Right renal cortex interstitium (tissue), 3 donors: ENCODE measurements at places on chromosomes 5 and 9. TPM values are rescaled to one million over a fixed set of nuclear protein-coding genes. Genes with fewer than 3 reads are reported as not detected.

IL5 gene
- polyA plus RNA-seq: not detected

OBP2B gene
- polyA plus RNA-seq: not detected

SEMA5A gene
- 40.9 TPM for polyA plus RNA-seq

TAF11L10 gene
- not detected for polyA plus RNA-seq

RARS1 gene
- 84.9 TPM for polyA plus RNA-seq

DNA sequence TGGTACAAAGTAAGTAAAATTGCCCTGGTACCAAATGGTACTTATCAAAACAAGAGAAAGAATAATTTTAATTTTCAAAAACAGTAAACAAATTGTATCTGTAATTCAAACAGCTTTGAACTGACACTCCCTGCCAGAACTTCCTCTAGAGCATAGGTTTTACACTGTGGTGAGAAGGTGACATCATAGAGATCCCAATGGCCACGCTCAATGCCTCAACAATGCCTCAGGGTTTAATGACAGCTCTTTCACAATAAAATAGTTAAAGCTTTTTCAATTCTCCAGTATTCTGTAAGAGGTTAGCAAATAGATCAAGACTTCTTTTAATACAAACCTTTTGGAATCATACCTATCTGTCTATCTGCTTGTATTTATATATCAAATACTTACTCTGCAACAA, 437.1 kb downstream of the PRR16 start:
- no peak for DNase-seq

DNA sequence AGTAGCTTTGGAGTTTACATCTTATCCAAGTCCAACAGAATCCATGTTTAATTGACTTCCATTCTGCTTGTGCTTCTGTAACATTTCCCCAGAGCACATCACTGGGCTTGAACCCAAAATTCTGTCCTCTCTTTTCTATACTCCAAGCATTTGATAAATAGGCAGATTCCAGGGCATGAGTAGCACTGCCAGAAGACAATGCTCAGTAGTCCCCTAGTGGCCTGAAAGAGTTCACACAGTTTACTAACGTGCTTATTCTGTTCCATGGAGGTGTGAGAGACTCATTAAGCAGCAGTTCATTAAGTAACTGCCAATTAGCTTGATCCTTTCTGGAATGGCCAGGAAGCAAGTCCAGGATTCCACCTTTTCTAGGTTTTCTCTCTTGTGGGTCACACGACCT, 9.4 kb upstream of the GABRA6 start:
- no peak for DNase-seq

DNA sequence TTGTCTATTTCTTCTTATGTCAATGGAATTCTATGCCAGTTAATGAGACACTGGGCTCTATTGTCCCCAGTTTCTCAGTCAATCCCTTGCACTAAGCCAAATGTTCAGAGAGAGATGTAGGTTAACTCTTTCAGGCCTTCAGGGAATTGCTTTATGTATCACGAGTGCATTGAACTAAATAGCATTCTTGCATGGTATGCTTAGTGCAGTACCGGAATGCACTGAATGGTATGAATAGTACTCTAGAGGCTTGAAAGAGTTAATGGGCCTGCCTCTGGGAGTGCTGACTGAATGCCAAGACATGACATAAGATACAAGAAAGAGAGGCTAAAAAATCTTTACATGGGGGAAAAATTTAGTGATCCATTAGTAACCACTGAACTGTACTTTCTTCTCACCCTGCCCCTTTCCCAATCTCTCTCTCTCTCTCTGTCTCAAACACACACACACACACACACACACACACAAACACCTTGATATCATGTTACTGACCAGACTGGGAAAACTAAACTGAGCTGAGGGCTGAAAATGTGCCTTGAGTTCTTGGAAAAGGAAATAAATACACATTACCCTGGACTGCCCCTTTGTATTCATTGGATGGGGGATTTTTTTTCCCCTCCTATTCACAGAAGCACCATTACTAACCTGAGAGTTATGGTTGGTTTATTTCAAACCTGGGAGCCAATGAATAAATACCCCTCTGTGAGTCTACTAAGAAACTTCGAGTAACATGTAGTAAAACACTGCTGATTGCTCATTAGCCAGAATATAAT, 35.4 kb upstream of the TMC1 start:
- DNase-seq: no peak

DNA sequence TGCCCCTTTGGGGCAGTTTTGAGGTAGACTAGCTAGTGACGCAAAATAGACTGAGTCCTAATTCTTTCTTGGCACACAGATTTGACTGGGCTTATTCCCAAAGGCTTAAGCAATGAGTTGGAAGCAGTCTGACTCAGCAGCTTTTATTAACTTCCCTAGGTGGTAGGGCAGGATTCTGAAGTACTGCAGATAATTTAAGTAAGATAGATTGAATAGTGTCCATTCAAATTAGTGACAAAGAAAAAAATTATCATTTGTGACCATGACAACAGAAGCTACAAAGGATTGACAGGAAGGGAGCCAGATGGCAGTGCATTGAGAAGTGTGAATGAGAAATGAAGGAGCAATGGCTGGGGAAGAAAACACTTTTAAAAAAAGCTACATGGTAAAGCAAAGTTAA, 649.4 kb downstream of the CDH9 start:
- no peak for DNase-seq

DNA sequence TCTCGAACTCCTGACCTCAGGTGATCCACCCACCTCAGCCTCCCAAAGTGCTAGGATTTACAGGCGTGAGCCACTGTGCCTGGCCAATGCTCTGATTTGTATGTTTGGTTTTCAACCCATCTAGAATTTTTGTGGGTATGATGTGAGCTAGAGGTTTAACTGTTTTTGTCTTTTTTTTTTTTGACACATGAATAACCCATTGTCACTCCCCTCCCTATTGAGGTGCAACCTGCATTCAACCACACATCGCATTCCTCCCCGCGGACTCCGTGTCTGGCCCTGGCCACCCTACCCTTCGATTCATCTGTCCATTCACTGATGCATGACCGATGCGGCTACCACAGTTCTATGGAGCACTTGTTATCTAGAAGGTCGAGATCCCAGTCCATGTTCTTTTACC, 9.5 kb upstream of the FAM163B start:
- DNase-seq: no peak

GRCh38 chr5:52885614-52886013, 97.9 kb downstream of the ITGA1 start:
- DNase-seq: no peak

DNA sequence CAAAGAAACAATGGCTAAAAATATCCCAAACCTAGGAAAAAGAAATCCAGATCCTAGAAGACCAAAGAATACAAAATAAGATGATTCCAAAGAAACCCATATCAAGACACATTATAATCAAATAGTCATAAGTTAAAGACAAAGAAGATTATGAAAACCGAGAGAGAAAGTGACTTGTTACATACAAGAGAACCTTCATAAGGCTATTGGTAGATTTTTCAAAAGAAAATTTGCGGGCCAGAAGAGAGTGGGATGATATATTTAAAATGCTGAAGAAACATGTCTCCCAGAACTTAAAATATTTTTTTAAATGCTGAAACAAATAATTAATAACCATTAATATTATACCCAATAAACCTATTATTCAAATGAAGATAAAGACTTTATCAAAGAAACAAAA, 687.3 kb downstream of the TLE4 start:
- no peak for DNase-seq

GRCh38 chr5:65172486-65173129, 309.1 kb downstream of the ADAMTS6 start:
- DNase-seq: no peak

GRCh38 chr9:36149197-36149596, 12.7 kb downstream of the GLIPR2 start:
- DNase-seq: no peak

DNA sequence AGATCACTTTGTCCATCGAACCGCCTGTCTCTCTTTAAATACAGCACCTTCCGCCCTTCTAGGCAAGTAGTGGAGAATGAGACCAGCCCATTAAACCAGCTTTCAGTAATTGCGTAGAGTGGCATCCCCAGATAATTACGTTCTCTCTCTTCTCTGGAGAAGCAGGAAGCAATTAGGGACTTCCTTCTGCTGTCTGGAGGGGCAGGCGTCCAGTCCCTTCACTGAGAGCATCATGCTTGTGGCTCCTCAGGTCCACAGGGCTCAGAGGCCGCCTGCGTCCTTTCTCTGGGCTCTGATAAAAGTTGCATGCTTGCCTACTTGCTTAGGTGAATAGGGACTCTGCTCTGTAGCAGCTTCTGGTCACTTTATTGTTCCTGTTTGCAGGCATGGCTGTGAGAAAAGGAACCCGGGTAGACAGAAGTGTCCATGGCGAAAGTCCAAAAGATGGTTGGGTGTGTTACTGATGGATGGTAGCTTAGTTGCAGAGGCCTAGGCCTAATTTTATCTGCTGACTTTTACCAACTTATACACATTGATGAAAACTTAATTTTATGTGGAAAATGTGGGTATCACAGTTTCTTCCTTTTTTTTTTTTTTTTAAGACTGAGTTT, 299.1 kb upstream of the PANK3 start:
- no peak for DNase-seq

DNA sequence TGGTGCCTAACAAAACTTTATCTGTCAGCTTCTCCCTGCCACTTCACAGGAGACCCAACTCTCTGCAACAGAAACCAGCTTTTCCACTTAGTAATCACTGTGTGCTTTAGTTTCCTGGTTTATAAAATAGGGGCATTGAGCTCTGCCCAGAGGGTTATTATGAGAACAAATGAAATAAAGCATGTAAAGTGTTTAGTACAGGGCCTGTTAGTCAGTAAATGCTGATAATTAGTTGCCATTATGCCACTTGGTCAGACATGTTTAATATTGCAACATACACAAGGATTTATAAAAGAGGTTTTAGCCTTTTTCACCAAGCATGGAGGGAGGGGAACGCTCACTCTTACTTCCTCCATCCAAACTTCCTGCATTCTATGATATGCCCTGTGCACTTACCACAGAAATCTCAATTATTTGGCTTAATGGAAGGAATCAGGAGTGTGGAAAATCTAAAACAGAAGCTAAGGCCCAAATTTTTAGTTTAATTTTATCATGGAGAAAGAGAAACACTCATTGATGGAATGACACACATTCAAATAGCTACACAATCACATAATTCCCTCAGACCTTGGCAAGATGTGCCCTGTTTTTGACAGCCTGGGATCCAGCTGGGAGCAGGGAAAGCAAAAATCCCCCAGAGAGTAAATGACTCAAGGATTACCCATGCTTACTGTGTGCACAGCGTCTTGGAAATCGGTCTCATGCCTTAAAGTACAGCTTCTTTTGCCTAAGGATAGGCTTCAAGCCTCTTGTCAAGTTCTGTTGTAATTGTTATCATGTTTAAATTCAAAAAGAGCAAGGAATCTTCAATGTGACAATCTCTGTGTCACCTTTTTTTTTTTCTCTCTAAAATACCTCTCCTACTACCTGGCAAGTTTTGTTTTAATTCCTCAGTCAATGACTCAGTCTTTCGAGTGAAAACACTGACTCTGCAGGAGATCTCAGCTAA, 34.0 kb downstream of the ZNF474 start:
- DNase-seq: no peak

DNA sequence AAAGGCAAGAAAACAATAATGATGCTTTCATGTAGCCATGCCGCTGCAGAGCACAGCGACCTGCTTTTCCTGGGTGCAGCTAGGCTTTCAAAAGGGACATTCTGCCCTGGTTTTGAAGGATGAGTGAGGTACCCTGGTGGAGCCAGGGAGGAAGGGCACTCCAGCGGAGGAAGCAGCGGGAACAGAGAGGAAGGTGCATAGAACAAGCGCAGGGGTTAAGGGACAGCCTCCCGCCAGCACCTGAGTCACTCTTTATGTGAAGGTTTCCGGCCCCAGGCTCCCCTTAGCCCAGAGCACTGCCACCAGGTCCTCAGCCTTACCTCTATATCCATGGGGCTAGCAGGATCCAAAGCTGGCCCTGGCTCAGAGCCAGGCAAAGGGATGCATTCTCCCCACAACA, 221.1 kb downstream of the CDK5RAP2 start:
- no peak for DNase-seq

- no peak for DNase-seq
These were observed 258.9 kb upstream of the IRX2 start for GRCh38 chr5:3010301-3010952.

- no peak for DNase-seq
These were observed 490.7 kb upstream of the PTPRD start for GRCh38 chr9:11103525-11103924.

DNA sequence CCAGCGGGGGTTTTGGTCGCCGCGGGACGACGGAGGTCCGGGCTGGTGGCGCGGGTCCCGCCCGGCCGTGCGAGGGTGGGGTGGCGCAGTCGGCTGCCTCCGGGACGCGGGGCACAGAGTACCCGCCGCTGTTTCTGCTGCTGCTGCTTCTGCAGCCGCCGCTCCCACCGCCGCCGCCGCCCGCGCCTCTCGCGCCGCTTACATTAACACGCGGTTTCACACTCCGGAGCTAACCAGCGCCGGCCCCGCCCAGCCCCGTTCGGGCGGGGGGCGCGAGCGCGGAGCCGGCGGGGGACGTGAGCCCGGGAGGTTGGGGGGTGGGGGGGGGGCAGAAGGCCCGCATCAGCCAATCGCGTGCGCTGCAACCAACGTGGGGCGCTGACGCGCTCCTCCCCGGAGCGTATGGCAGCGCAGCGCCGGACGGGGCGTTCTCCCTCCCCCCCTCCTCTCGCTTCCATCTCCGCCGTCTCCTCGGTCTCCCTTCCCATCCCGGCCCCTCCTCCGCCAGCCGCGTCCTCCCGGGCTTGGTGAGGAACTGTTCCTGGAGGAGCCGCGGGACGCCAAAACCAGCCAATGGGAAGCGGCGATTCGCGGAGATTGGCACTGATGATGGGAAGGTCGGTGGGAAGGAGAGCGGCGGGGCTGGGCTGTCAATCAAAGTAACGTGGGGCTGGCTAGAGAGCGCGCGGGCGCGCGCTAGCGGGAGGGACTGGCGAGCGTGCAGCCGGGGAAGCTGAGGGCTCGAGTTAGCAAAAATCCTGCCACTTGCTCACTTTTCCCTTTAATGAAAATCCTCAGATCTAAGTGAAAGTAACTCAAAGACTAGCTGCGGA, at the start of gene TLE1:
TLE1 (minus strand) TSS at position 205 of the 833 bp plus-strand sequence. CDS start 1,307 bp downstream, outside the sequence.
- DNase-seq: peak; percentile 98

- DNase-seq: no peak
These were observed 2.4 kb upstream of the RXRA start for GRCh38 chr9:134323741-134324358.

GRCh38 chr5:17216176-17216973, 1.1 kb upstream of the BASP1 start:
- peak; percentile 76 for DNase-seq

GRCh38 chr9:108784998-108785397, 70.8 kb downstream of the ACTL7B start:
- DNase-seq: no peak
